ENCODE measurements at places on chromosomes 16 and 17.

GRCh38 chr16:89815639-89816348, 653 bp downstream of the FANCA start:
- DNase-seq: peak; percentile 60

- DNase-seq: no peak
Measured at GRCh38 chr16:52545898-52546266, 1.1 kb downstream of the TOX3 start.

GRCh38 chr17:64129515-64129764, 504 bp downstream of the ERN1 start:
- DNase-seq: no peak

- peak; percentile 55 for DNase-seq
Measured at GRCh38 chr17:37392024-37392590, 14.5 kb downstream of the ACACA start.

DNA sequence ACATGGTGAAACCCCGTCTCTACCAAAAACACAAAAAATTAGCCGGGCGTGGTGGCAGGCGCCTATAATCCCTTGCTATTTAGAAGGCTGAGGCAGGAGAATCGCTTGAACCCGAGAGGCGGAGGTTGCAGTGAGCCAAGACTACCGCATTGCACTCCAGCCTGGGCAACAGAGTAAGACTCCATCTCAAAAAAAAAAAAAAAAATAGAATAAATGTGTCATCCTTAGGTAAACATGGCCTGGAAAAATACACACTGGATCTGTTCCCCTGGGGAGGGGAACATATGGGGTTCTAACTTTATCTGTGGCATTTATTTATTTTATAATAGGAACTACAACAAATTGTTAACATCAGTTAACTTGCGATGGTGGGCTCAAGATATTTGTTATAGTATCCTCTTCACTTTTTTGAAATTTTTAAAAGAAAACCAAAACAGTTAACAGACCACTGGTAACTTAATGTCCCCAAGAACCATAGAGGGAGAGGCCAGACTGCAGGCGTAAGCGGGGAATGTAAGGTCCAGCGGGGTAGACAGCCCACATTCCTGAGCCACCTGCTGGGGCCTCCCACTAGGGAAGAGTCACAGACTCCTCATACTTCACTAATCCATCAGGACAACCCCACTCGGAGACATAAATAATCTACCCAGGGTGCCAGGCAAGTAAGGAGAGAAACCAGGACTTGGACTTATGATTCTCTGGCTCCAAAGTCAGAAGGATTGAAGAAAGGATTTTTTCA, 12.5 kb upstream of the TXNDC11 start:
- no peak for DNase-seq

- peak; percentile 54 for DNase-seq
Measured at GRCh38 chr16:17377360-17378324, 93.1 kb downstream of the XYLT1 start.

All from GM13977 (cell line).